ENCODE measurements at places on chromosomes 1 and 21.

GRCh38 chr1:108199781-108200686 is at the start of gene SLC25A24:
Gene SLC25A24, minus strand, starts transcription at chr1:108200343. Its CDS starts 205 bp downstream, at chr1:108200138.
- ATAC-seq, result peak; percentile 96

GRCh38 chr1:154923695-154924094 is 12.8 kb downstream of the PMVK start:
- ATAC-seq, result no peak

DNA sequence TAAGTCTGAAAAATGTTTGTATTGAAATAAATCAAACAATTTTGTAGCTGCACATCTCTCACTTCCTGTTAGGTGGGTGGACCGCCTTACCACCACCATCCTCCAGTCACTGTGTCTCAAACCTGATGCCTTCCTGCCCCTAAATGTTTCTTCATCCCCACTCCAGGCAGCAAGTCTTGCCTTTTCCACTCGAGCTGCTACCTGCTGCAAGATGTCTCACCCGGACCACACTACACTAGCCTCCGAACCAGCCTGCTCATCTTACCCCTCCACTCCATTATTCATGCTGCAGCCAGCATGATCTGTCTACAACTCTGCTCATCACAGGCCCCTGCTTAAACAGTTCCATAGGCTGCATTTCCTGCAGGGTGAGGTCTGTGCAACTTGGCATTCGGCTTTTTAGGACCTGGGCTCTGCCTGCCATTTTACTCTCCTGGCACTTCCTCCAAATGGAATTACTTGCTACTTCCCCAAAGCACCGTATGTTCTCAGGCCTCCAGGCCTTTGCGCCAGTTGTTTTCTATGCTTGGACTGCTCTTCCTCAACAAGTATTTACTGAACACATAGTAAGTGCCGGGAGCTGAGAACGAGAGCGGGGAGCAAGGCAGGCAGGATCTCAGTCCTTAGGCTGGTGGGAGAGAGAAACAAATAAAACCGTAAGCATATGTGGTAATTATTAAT is 5.2 kb upstream of the SF3A3 start:
- ATAC-seq, result no peak

DNA sequence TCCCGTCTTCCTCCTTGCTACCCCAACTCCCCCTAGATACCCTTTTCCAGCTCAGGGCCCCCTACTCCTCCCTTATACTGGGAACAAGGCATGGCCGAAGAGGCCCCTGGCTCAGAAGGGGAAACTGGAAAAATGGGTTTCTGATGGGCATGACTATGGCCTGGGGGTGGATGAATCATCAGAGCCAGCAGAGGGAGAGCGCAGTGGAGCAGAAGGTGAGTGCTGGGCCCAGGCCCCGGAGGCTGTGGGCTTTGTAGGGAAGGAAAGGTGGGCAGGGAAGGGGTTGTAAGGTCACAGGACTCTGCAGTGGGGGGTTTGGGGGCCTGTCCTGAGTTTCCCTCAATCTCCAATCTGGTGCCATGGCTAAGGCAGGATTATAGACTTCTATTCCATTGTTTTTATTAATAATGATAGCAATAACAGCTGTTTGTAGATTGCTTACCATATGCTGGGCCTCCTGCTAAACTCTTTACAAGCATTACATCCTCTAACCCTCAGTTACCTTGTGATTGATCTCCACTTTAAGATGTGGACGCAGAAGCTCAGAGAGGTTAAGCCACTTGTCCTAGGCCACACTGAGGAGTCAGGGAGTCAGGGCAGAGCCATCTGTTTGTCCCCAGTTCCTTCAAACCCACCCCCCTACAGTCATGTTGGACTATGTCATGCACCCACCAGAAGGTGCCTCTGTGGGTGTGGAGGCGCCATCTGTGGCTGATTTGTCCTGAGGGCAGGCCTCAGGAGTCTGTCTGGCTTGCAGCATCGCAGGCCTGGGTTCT is 36.2 kb upstream of the ZNF362 start:
- peak; percentile 62 for ATAC-seq

GRCh38 chr1:21027805-21028204 is 148.9 kb downstream of the EIF4G3 start:
- ATAC-seq, result no peak

- no peak for ATAC-seq
Observed at GRCh38 chr1:12480041-12480440, 138.0 kb downstream of the DHRS3 start.

GRCh38 chr1:182684116-182684828 is at the start of gene RGS8:
Gene RGS8, minus strand, starts transcription at chr1:182684587. Its CDS starts 14,938 bp downstream, at chr1:182669649.
- ATAC-seq, result peak; percentile 87

- peak; percentile 73 for ATAC-seq
Observed at GRCh38 chr1:246319083-246319714, 187.9 kb downstream of the SMYD3 start.

DNA sequence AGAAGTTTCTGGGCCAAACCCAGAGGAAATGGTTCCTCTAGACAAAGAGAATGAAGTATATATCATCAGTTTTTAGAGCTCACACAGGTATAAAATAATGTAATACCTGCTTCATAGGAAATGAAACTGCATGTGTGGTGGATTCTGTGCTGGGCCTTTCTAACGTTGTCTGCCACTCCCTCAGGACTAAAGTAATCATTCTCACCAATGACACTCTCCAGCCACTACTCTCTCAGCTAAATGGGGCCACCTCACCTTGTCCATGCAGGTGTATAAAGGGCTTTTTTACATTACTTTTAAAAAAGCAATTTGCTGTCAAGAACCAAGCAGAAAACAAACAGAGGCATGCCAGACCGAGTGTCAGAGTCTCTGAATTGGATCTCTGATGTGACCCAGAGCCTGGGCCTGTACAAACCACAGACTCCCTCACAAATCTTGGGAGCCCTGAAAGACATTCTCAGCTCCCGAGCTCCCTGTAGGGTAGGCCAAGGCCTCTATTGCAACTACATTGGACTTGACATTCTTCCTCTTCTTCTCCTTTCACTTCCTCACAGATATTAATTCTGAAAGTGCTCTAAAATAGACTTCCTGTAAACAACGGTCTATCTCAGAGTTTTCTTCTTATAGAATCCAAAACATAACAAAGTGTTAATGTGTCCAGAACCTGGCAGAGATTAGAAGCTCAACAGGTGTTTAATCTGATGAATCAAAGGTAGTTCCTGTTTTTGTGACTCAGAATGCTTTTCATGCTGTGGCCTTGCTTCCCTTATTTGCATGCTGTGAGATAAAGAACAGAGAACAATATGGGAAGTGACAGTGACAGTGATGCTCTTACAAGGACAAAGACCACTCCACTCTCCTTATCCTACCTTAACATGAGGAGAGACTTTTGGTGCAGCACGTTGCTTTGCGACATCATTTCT is 8.6 kb downstream of the AIM2 start:
- no peak for ATAC-seq

GRCh38 chr1:21910558-21911204 is 26.4 kb downstream of the HSPG2 start:
- ATAC-seq, result no peak

DNA sequence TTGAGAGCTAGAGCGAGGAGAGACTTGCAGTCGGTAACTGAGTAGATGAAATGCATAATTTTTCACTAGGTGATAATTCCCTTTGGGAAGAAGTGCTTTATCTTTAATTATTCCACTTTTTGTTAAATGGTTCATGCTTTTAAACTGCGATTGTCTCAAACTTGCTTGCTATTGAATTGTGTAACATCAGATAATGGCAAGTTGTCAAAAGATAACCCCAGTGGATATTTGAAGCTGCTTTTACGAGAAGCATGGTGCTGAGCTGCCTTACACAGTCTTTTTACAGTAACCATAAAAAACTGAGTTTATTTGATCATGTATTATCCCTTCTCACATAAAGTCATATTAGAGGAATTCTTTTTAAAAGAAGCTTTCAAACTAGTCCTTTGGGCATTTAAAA is 30.2 kb downstream of the TMEM50B start:
- no peak for ATAC-seq

- no peak for ATAC-seq
Observed at GRCh38 chr1:9183898-9184297, 50.7 kb upstream of the H6PD start.

DNA sequence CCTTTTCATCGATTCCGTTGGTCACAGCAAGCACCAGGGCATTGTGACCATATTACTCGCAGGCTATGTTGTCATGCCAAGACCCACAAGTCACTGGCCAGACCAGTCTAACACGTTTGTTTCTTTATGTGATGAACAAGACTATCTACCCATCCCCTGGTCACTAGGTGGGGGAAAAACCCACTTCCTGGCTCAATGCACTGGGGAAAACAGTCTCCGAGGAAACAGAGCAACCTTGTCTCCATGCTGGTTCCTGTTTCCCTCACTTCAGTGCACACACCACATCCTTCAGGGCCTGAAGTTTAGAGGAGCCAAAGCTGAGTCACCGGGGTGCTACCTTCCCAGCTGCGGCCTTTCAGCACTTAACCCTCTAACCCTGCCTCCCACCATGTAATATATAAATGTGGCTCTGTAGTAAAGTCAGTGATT is 20.9 kb downstream of the ERICH3 start:
- peak; percentile 89 for ATAC-seq

DNA sequence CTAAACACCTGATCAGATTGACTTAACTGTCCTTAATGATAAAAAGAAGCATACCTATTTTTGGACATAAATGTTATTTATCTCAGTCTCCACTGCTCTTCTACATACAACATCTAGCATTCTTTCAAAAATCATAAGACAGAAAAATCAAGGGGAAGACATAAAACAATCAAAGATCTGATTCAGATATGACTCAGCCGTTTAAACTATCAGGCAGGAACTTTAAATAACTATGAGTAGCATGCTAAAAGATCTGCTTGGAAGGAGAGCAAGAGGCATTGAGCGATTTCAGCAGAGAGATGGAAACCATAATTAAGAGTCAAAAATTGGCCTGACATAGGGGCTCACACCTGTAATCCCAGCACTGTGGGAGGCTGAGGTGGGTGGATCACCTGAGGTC is 27.2 kb upstream of the SLC22A15 start:
- ATAC-seq, result no peak

- ATAC-seq, result no peak
Observed at GRCh38 chr1:67883069-67883468, 49.8 kb upstream of the GNG12 start.

- peak; percentile 6 for ATAC-seq
Observed at GRCh38 chr1:109253803-109254620, 4.7 kb downstream of the CELSR2 start.

GRCh38 chr1:87077959-87078639 is 163.7 kb downstream of the HS2ST1 start:
- no peak for ATAC-seq

DNA sequence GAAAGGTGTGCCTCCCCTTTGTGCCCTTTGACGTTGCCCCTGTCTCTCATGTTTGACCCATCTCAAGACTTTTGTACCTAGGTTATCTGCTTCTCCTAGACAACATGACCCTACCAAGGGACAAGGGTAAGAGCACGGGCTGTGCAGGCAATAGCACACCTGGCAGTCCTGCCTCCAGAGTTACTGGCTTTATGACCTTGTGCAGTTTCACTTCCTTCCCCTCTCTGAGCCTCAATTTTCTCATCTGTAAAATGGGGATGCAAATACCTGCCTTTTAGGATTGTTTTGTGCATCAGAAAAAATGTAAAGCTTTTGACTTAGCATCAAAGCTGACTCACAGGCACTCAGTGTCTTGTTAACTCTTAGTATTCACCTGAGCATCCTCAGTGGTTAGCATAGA is 36.4 kb downstream of the ELK4 start:
- no peak for ATAC-seq

- ATAC-seq, result peak; percentile 74
Observed at GRCh38 chr1:64515427-64515826, 45.5 kb downstream of the CACHD1 start.

DNA sequence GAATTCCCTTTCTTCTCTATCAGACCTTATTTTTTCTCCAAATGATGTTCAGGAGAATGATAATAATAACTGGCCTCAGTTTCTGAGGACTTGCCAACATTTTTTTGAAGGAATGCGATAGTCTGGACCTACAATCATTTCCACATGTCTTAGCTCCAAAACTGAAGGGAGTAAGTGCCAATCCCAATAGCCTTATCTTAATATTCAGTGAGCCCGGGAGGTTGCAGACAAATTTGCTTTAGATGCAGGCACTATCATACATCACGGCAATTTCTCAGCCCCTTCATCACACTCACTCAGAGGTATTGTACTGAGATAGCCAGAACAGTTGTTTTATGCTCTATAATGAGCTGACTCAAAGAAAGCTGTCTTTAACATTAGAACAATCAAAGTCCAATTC is 796.9 kb downstream of the ADGRL2 start:
- no peak for ATAC-seq
